ENCODE measurements at places on chromosomes 16 and 17.

DNA sequence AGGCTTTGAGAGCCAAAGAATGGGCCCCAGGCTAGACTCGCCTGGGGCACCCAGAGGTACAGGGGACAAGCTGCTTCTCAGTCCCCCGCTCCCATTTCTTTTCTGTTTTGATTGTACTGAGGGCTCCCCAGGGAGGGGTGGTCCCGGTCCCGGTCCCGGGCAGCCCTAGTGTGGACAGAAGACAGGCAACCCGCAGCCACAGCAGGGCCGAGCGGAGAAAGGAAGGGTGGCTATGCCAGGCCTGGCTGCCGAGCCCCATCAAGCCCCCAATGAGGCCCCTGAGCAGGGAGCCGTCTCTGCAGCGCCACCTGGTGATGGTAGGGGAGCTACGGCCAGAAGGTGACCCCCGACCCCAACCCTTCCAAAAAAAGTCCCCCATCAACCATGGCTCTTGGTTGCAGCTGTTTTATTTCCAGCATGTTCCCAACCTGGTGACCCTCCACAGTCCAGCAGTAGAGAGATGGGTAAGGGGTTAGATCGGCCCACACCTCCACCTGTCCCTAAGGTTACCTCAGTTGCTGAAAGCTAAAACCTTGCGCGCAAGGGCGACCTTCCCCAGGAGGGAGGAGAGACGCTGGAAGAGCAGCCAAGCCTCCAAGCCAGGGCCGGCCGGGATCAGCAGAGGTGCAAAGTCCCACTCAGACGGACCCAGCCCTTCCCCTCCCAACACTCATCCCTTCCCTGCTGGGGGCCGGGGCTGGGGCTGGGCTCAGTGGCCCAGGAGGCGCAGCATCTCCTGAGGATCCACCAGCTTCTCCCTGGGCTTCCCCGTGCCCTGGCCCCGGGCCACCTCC lies 2.6 kb upstream of the GRIN2C start:
- DNase-seq, result no peak

- no peak for DNase-seq
Observed at GRCh38 chr17:681738-682529, 32.7 kb downstream of the VPS53 start.

DNA sequence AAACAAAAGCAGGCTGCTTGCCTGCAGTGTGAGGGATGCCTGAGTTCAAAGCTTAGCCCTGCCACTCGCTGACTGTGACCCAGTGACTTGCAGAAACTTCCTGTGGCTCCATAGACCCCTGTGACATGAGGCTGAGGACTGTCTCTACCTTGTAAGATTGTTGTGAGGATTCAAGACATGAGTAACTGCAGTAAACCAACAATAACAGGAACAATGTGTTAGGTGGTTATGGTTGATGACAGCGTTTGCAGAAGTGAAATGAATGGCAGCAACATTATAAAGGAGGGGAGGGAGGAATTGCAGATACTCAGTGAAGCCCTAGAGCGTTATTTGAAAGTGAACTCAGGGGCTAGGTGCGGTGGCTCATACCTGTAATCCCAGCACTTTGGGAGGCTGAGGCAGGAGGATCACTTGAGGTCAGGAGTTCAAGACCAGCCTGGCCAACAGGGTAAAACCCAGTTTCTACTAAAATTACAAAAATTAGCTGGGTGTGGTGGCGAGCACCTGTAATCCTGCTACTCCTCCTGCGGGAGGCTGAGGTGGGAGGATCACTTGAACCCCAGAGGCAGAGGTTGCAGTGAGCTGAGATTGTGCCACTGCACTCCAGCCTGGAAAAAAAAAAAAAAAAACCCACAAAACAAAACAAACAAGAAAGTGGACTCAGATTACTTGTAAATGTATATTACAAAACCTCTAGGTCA lies 33.5 kb upstream of the EMP2 start:
- DNase-seq, result no peak

- DNase-seq, result no peak
Observed at GRCh38 chr17:31696184-31696602, 162.9 kb downstream of the COPRS start.

DNA sequence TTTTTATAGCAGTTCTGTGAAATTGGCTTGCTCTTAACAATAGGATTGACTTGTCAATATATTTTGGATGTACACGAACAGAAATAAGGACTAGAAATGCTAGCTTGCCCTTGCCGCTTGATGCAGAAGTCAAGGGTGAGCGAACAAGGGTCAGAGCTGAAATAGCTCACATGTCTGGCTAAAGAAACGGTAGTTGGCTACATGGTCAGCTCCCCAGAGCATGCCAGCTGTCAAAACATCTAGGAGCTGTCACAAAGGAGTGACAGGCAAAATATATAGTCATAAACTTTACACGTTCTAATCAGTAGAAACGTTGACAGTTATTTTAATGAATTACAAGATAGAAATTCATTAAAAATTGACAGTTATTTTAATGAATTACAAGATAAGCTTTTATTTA lies 2.9 kb upstream of the MEIOB start:
- DNase-seq, result no peak

GRCh38 chr16:73891129-73891542 lies 405.5 kb upstream of the PSMD7 start:
- no peak for DNase-seq

DNA sequence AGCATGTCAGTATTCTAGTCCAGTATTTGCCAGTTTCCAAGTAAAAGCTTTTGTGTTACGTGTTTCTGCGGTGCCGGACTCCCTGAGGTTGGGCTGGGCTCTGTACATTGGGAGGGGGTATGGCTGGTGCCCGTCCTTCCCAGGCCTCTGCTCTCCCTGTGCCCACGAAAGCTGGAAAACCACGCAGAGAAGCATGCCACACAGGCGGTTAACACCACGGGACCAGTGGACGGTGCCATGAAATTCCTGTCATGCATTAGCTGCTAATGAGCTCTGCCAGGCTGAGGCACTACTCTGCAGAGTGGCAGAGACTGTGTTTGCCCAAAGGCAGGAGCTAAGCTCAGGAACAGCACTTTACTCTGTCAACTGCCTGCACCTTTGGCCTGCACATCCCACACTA lies 8.1 kb downstream of the SMIM5 start:
- DNase-seq, result no peak

All from GM06990 (cell line).